ENCODE measurements at places on chromosomes 13 and 19.

GRCh38 chr13:91740756-91741155 is 342.3 kb downstream of the GPC5 start:
- DNase-seq, result no peak

GRCh38 chr13:27920677-27921420 is 1.0 kb downstream of the PDX1 start:
- DNase-seq, result no peak

DNA sequence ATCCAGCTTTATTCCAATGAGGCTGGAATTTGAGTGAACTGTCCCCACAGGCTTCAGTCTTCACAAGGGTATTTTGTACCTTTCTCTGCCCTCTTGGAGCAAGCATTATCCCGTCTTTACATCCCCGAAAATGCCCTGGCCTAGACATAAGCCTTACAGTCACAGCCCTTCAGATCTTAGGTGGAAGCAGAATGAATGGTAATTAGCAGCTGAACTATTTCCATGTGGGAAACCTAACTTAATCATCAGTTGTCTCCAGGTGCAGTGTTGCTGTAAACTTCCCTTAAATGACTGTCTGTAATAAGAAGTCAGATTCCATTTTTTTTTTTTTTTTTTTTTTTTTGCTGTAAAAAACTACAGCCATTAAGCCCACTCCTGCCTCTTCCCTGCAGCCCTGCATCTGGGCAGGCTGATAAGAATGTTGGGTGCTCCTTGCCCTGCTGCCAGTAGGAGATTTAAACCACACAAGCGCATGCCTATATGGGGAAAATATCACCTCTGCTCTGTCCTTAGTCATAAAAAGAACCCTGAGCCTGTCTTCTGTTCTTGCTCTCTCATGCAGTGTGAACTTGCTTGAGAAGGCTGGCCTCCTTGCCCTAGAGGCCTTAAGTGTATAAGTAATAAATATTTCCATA is 426.8 kb upstream of the SLITRK5 start:
- no peak for DNase-seq

- DNase-seq, result peak; percentile 41
Measured at GRCh38 chr13:78102121-78102677, 183.6 kb upstream of the EDNRB start.

- DNase-seq, result no peak
Measured at GRCh38 chr13:95185851-95186250, 115.4 kb downstream of the ABCC4 start.

GRCh38 chr13:27822258-27822872 is 30.1 kb downstream of the GSX1 start:
- peak; percentile 6 for DNase-seq

DNA sequence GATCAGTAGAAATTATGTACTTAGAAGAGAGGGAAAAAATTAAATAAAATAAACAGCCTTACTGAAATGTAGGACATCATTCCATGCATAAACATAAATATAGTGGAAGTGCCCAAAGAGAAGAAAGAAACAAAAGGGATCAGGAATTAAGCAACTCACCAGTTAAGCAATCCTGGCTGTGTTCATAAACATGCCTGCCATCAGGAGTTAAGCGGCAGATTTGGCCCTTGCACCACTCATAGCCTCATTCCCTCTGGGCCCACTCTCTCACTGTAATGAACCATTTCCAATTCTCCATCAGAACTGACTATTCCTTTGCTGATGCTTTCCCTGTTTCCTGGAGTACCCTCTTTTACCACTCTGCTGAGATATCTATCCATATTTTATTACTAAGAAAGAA is 281.4 kb downstream of the LHFPL6 start:
- DNase-seq, result no peak

GRCh38 chr13:91368676-91369440 is 21.4 kb downstream of the MIR17HG start:
- DNase-seq, result no peak

DNA sequence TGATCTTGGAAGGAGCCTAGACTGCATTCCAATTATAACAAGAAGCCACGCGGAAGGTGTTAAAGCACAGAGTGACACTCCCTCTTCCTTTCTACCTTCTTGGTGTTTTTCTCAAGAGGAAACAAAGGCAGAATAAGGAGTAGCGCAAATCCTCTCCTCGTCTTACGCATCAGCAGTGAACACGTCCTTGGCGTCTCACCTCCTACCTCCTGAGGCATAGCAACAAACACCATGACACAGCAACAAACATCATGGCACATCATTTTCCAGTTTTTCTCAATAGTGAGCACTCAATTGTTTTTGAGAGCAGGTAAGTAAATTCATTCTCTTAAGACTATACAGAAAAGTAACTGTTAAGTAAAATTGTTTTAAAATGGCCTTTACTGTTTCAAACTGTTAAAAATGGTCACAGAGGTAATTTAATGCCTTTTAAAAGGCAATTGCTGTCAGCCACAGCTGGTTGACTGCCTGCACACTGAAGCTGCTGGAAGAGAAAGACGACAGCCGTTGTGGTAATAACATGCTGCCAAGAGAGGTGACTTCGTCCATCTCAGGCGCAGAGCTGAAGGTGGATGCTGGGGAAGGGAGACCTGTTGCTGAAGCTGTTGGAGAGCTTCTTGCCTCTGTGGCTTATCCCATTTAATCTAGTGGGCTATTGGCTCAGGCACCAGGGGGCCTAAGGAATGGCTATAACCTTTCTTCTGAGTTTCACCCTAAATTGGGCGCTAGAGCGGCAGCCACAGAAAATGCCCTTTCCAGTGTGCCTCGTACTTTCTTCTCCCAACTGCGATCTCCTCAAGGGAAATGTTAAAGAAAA is 703.7 kb downstream of the UQCRFS1 start:
- DNase-seq, result no peak

DNA sequence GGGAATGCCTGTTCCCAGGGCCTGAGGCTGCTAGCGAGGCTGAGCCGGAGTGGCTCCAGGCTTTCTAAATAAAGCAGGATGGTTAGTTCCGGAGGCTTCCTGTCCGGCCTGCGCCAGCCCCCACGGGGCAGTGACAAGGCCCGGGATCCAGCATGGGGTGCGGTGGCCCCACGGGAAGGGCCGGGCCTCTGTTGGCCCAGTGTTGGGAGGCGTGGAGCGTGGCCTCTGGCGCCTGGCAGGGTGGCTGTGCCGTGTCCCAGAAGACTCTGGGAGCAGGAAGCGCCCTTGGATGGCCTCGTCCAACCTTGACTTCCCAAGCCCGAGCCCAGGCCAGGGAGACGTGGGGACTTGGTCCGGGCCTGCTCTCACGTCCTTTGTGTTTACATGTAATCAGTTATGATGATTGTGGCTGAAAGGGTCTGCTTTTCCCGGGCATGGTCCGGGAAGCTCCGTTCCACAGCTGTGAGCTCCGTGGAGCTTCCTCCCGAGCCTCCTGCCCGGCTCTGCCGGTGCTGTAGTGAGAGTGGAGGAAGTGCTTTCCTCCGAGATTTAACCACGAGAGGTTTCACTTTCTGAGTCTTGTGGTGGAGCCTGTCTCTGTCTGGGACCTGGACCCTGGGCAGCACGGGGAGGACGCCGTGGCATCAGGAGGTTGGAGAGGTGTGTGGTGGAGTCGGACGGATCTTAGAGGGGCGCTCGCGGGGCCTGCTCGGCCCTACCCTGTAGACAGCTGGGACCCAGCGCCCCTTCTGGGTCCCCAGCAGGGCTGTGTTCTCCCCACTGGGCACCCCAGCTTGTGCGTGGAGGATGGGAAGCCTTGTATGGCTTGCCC is 4.6 kb downstream of the GNA11 start:
- DNase-seq, result peak; percentile 45

GRCh38 chr19:7326105-7326877 is 22.4 kb upstream of the ARHGEF18 start:
- peak; percentile 22 for DNase-seq

- no peak for DNase-seq
Measured at GRCh38 chr19:1531587-1531986, 7.7 kb downstream of the PLK5 start.

- no peak for DNase-seq
Measured at GRCh38 chr19:58252102-58252685, 23.5 kb downstream of the ZNF544 start.

DNA sequence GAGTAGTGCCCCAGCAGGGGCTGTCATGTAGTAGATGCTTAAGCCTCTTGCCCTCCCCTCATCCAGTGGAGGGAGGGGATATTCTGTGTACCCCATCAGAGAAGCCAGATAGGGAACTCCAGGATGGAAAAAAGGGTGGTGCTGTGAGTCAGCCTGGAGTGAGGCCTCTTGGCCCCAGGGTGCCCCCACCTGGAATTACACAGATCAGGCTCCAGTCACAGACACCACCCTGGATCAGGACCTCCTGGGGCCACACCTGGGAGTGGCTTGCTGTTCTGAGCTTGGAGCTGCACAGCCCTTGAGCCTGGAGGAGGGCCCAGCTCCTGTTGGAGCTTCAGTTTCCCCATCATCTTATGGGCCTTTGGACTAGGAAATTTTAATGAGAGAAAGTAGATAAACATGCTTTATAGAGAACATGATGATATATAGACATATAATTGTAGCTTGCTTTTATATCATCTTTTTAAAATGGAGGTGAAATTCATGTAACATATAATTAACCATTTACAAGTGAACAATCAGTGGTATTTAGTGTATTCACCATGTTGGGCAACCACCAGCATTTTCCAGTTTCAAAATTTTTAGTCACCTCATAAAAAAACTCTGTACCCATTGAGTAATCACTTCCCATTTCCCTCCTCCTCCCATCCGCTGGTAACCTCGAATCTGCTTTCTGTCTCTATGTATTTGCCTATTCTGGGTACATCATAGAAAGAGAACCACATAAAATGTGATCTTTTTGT is 24.6 kb downstream of the CYP4F22 start:
- DNase-seq, result no peak

GRCh38 chr13:31588316-31588715 is 151.0 kb upstream of the RXFP2 start:
- DNase-seq, result no peak
